CD4-positive, alpha-beta memory T cell (primary cell): ENCODE measurements at places on chromosomes 3 and 15.
A peak's percentile ranks its signal among the peaks of the same experiment; 100 is the strongest.

- DNase-seq: no peak
Observed at GRCh38 chr3:21747966-21748555, 2.9 kb downstream of the ZNF385D start.

DNA sequence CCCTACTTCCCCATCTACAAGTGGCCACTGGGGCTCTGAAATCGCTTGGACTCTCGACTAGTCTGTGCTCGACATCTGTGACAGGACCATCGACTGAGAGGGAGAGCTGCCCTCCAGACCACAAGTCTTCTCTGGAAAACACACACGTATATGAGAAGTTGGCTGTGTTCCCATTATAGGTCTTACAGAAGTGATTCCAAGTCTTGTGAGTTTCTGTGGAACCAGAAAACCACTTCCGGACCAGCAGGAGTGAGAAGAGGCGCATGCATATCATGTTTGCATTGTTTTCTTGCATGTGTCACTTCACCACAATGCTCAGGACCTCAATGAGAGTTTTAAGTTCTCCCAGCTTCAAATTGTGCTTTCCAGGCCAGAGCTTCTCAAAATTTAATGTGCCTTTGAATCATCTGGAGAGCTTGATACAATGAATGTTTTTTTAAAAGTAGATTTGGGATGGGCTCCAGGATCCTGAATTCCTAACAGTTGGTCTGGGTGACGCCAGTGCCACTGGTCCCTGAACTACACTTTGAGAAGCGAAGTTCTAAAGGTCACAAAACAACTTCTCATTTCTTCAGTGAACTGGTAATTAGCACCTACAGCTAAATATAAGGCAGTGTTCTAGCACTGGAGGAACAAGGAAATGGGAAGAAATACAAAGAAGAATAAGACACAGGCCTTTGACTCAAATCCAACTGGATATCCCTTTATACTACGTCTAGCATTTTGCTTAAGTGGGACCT, 15.7 kb downstream of the LIPC start:
- DNase-seq: no peak

DNA sequence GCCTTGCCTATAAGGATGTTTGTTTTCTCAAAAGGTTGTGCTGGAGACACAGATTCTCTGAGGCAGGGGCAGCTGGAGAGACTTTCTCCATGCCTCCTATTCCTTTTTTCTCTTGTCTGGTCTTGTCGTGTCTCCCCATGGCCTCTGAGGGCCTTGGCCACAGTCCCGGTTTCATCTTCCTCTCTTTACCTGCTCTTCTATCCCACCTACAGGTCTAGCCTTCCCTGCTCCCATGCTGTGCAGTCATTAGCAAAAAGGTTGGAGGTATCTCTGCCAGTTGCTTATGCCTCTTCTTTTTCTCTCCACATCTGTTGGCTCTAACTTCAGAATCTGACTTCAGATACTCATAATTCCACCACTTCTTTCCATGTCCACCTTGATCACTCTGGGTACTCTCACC, 191.1 kb downstream of the IL20RB start:
- no peak for DNase-seq

DNA sequence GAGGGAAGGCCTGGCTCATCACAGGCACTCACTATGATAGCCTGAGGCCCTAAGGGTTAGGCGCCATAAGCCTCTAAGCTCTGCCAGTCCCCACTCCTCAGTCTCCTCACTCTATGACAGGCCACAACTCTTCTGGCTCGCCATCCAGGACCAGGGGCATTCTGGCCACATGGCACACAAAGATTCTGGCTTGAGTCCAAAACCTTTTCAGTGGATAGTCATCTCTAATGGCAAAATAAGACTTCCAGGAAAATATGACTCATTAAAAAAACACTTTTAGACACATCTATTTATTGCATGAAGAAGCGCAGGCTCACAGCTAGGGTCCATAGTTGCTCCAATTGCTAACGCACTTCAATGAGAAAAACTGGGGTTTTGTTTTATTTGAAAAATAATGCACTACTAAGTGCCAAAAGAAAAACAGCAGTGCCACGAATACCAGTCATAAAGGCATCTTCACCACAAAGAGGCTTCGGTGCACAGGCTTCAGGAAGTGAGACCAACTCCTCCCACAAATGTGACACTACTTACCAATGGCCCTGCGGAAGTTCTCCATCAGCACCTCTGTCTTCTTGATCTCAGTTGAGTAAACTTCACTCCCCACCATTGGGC, 11.1 kb downstream of the RUVBL1 start:
- peak; percentile 76 for DNase-seq

DNA sequence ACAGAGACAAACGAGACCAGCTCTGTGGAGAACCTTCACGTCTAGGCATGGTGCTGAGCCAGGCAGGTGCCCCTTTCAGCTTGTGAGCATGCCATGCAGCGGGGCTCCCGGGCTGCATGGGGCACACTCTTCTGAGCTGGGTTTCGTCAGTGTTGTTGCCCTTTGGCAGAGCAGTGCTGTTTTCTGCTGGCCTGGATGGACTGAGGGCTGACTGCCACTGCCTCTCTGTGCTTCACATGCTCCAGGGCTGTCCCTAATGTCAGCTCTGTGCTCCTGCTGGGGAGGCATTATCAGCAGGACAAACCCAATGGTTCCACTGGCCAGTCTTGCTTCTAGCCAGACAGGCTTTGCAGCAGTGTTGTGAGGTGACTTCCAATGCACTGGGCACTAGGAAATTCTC, 9.5 kb downstream of the GASK1A start:
- DNase-seq: no peak

DNA sequence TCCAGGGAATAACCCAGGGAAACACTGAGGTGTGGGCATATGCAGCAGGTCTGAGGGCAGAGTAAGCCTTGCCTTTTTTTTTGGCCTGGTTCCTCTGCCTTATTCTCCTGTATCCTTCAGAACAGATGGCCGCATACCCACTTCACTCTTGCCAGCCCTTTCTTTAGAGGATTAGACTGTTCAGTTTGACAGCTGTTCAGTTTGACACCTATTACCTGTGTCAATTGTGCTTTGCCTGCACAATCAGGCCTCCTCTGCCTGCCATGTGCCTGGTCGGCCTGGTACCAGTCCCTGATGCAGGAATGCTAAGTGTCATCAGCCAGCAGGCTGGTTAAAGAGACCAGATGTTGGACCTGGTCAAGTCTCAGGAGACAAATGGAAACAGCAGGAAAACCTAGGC, 22.3 kb downstream of the TM6SF1 start:
- no peak for DNase-seq
